ENCODE measurements at places on chromosomes 12 and 14.
A peak's percentile ranks its signal among the peaks of the same experiment; 100 is the strongest.

DNA sequence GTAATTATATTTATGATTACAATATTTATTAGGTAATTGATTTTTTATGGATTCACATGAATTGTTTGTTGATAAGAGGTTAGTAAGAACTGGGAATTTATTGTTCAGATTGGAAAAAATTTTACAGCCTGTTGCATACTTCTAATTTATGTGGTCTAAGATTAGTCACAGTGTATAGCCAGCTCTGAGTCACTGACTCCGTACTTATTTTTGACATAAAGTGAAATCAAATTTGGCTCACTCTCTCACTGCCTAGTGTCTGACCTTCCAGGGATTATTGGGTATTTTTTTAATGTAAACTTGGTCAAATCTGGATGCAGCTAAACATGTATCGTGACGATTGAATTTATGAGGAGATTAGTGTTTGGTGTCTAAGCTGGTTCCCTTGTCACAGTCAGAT lies 109.3 kb downstream of the PTPRQ start:
- no peak for DNase-seq
- no peak overlapping the region for H3K27ac ChIP-seq
- no peaks in the 10 kb centered on the region for H3K4me1 ChIP-seq
- no peaks in the 10 kb centered on the region for H3K27me3 ChIP-seq
- H3K36me3 ChIP-seq, result no peaks in the 10 kb centered on the region

DNA sequence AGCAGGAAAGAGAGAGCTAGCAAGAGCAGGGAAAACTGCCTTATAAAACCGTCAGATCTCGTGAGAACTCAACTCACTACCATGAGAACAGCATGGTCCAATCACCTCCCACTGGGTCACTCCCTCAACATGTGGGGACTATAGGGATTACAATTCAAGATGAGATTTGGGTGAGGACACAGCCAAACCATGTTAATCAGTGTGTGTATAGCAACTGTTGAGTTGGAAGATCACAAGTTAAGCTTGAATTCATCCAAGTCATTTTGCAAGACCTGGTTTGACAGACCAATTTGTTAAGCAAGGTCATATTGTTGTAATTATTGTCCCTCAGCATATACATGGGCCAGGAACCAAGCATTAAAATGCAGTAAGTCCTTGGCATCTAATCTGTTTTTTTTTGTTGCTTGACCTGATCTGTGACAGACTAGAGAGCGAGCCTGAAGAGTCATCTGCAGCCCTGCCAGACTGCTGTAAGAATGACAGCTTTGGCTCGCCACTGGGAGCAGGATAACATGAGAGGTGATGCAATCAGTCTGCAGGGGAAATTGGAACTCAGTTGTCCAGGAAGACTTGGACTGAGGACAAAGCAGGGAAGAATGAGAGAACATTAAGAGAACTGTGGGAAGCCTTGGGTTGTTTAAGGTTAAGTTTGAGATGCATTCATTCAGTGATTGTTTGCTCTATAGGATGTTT lies 297.6 kb upstream of the SEL1L start:
- no peaks in the 10 kb centered on the region for H3K36me3 ChIP-seq
- DNase-seq, result no peak
- peak overlapping the region; percentile 3 for H3K27ac ChIP-seq
- H3K27me3 ChIP-seq, result no peaks in the 10 kb centered on the region
- H3K4me3 ChIP-seq, result no peak overlapping the region

DNA sequence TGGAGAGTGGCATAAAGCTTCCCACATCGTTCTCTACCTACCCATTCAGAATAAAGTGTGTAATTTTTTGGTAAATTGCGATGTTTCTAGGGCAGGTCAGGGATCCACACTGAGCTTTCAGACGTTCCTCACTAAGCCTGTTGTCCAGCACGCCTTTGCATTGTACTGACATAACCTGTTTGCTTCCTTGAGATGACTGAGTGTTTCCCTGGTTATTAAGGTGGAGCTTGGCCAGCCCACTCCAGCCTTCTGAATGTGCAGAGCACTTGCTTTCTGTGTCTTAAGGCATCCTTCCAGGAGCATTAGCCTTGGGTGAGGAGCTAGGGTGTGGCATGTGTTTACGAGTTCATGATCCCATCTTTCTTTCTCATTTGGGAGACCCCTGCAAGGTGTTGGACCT lies 96.4 kb downstream of the TMEM260 start:
- no peaks in the 10 kb centered on the region for H3K36me3 ChIP-seq
- H3K4me1 ChIP-seq, result no peaks in the 10 kb centered on the region
- no peak overlapping the region for H3K27ac ChIP-seq
- H3K27me3 ChIP-seq, result no peaks in the 10 kb centered on the region
- no peak overlapping the region for H3K4me3 ChIP-seq

DNA sequence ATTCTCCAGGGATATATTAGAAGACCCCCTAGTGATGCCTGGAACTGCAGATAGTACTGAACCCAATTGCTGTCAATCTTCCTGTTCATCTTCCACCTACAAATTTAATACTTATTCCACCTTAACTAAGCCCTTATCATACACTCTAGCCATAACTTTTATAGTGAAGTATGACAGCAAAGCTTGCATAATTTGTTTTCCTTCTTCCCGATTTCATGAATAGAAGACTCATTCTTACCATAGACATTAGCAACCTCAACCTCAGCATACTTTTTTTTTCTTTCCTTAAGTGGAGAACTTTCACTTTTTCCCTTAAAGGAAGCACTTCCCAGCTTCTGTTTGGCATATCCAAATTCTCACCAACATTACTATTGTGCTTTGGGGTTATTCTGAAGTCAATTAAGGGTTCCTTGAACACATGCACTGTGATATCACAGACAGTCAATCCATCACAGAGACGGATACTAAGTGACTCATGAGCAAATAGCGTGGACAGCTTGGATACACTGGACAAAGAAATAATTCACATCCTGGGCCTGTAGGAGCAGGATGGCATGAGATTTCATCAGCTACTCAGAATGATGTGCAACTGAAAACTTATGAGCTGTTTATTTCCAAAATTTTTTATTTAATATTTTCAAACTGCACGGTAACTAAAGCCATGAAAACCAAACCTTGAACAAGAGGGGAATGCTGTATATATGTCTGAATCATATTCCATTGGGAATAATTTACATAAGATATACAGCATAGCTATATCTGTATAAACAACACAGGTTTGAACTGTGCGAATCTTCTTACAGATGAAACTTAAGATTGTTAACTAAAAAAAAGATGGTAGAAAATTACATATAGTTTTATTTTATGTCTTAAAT lies 63.9 kb downstream of the SYT1 start:
- H3K36me3 ChIP-seq, result no peaks in the 10 kb centered on the region
- no peak overlapping the region for H3K27ac ChIP-seq
- DNase-seq, result no peak
- H3K4me3 ChIP-seq, result no peak overlapping the region
- no peaks in the 10 kb centered on the region for H3K27me3 ChIP-seq
- no peaks in the 10 kb centered on the region for H3K4me1 ChIP-seq

DNA sequence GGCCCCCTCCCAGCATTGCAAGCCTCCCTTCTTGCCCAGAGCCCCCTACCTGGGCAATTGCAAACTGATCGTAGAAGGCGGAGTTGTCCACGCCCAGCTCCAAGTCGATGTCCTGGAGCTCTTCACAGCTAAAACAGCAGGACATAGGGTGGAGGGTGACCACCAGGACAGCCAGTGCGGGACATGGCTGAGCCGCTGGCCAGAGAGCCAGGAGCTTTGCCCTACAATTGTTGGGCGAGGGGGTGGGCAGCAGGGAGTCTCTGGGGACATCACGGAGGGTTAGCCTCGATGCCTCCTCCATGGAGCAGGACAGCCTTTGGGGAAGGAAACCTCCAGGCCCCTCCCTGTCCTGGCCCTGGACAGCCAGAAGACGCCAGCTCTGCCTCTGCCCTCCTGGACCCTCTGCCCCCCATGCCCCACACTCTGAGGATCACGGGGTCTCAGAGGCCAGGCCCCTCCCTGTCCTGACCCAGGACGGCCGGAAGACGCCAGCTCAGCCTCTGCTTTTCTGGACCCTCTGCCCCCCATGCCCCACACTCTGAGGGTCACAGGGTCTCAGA lies 9.4 kb downstream of the TMEM179 start:
- no peak overlapping the region for H3K4me3 ChIP-seq
- DNase-seq, result no peak
- H3K27me3 ChIP-seq, result no peaks in the 10 kb centered on the region
- H3K27ac ChIP-seq, result no peak overlapping the region

DNA sequence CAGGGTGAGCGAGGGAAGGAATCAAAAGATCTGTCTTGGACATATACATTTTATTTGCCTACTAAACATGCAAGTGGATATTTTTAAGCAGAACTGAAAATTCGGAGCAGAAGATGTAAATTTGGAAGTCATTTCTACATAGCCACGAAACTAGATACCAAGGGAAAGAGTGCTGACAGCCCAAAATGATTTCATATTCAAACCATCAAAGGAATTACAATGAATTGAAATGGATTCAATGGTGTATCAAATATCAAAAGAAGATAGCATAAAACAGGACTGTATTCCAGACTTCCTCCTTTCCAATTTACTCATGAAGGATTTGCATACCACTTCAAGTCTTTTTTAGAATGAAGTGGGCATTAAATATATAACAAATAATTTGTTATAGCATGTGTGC lies 313.5 kb upstream of the KITLG start:
- H3K27ac ChIP-seq, result no peak overlapping the region
- no peak for DNase-seq
- H3K27me3 ChIP-seq, result no peaks in the 10 kb centered on the region
- H3K4me3 ChIP-seq, result no peak overlapping the region
- no peaks in the 10 kb centered on the region for H3K4me1 ChIP-seq

Data from endodermal cell (in vitro differentiated cells).